ENCODE measurements at places on chromosomes 6 and 20.

DNA sequence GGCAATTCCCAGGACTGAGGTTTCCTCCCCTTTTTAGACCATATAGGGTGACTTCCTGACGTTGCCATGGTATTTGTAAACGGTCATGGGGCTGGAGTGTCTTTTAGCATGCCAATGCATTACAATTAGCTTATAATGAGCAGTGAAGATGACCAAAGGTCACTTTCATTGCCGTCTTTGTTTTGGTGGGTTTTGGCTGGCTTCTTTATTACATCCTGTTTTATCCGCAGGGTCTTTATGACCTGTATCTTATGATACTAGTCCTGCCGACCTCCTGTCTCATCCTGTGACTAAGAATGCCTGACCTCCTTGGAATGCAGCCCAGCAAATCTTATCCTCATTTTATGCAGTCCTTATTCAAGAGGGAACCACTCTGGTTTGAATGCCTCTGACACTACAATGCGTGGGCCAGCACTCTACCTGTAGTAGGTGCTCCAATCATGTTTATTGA, 190.1 kb downstream of the KCNQ5 start:
- peak; percentile 56 for DNase-seq

GRCh38 chr6:155093430-155093829, 98.3 kb downstream of the TIAM2 start:
- no peak for DNase-seq

DNA sequence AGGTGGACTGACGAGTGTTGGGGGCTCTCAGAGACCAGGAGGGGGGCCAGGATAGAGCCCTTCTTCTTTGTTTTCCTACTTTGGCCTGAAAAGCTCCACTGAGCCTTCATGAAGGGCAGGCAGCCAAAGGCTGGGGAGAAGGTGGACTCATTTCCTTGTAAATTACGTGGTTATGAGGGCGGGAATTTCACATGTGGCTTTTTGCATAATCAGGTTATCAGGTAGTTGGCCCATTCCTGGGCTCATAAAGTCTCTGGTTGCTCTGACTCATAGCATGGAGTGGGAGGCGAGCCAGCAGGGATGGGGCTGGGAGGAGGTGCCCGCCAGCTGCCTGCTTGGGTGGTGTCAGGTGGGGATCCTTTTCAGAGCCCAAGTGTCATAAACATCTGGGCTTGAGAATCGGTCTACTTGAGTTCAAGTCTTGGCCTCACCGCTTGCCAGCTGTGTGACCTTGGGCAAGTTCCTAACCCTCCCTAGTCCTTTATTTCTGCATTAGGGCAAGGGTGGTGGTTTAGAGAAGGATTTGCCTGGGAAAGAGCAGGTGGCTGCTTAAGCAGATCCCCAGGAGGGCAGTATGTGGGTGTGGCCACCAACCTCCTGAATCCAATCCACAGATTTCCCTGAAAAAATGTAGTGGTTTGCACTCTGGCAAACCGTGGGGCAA, 26.5 kb upstream of the RNF24 start:
- peak; percentile 98 for DNase-seq

- no peak for DNase-seq
These were observed 4.7 kb upstream of the LTV1 start for GRCh38 chr6:143838395-143838794.

GRCh38 chr6:45727228-45727627, 288.4 kb downstream of the CLIC5 start:
- no peak for DNase-seq

DNA sequence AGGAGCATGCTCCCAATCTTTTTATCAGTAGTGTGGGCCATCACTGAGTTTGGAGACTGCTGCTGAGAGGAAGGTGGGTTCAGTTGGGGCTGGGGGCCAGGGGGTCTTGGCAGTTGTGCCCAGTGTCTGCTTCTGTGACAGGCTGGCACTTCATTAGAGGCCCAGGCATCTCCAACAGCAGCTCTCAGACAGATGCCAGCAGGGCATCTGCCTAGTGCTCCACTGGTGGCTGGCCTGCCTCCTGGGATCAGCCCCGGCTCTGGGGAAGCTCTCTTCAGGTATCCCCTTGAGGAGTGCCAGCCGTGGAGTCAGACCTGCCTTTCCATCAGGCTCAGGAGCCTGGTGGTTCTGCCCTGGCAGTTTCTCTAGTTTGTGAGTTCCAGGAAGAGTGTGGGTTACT, 77.3 kb downstream of the DTD1 start:
- DNase-seq, result no peak

GRCh38 chr6:39188571-39188970, 40.7 kb downstream of the KCNK5 start:
- DNase-seq, result no peak

GRCh38 chr6:154243793-154244750, 112.5 kb downstream of the IPCEF1 start:
- no peak for DNase-seq

DNA sequence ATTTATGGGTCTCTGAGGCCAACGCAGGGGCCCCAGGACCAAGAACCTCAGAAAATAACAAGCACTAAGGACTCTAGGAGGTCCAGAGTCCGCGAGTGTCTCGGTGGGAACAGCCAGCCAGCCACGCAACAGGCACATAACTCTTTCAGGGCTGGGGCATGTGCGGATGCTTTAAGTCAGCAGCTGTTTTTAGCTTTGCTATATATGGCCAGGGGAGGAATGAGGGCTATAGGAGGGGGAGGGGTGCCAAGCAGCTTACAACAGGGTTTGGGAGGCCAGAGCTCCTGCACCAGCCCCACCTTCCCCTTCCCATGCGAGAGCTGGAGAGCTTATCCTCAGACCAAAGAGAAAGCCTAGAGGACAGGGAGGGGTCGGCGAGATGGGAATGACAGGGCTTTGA, 6.2 kb downstream of the JPH2 start:
- DNase-seq, result no peak

- no peak for DNase-seq
These were observed 20.2 kb upstream of the PAQR8 start for GRCh38 chr6:52341561-52342260.

- DNase-seq, result no peak
These were observed 193.8 kb downstream of the COL12A1 start for GRCh38 chr6:75012018-75012417.

DNA sequence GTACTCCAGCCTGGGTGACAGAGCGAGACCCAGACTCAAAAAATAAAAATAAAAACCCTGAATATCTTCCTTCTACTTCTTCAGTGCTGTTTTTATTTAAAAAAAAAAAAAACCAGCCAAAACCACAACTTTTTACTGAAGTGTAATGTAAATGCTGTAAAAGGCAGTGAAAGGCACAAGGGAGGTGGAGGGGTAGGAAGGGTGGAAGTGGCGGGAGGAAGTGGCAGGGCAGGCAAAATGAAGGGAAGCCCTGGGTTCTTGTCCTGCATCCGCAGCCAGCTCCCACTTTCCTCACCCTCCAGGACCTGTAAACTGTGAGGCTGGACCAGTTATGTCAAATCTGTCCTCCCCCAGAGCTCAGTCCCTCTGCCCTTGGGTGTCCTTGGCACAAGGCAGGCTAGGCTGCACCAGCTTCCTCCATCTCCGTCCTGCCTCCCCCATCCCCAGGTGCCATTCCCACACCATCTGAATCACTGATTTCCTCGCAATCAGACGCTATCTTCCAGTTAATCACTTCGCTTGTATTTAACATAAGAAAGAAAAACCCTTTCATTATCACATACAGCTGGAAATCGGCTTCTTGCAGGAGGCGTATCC, 13.7 kb upstream of the PANK2 start:
- DNase-seq, result no peak

GRCh38 chr6:3722785-3723184, 28.7 kb downstream of the PXDC1 start:
- DNase-seq, result no peak

GRCh38 chr6:80789912-80790570, 683.6 kb downstream of the BCKDHB start:
- no peak for DNase-seq

GRCh38 chr20:51460569-51461265, 81.8 kb downstream of the NFATC2 start:
- no peak for DNase-seq

- DNase-seq, result no peak
These were observed 10.8 kb downstream of the ASXL1 start for GRCh38 chr20:32368925-32369324.

DNA sequence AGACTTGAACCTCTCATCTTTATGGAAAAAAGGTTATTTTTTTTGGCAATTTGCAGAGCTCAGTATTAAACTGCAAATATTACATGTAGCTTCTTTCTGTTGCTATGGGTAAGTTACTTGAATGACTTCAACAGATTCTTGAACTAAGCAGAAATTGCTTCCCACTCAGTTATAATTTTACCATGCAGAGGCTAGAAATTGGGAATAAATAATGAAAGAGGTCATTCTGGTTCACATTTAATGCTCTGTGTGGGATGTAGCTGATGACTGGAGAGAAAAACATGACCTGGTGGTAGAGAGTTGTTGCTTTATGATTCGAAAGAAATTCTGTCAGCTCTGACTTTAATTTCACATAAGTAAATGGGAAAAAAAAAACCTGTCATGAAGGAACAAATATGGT, 16.8 kb upstream of the ADGB start:
- no peak for DNase-seq

DNA sequence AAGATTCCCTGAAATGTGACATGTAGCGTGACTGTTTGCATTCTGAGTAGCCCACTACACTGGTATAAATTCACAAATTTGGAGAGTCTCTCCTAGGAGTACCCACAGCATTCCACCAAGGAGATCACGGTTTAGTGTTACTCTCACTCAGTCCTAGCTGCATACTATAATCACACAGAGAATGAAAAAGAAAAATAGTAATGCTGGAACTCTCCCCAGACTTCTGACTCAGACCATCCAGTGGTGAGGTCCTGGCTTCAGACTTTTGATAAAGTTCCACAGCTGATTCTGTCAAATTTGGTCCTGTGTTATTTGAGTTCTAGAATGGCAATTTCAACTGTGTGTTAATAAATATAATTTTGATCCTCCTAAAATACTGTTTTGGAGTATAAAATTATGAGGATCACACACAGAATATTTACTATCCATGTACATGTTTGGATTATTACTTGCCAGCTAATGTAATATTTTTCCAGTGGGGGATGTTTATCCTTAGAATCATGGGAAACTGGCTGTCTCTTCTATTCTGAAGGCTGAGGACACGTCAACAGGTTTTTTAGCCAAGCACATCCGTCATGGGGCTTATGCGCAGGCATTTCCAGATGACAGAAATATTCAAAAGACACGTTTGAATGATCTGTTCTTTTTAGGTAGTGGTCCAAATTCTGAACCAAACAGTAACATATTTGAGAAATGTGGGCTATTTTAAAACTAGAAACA, 5.1 kb upstream of the KIAA0408 start:
- no peak for DNase-seq

GRCh38 chr6:166025149-166025898, 142.3 kb downstream of the TBXT start:
- peak; percentile 45 for DNase-seq

- no peak for DNase-seq
These were observed 21.9 kb downstream of the SAMD5 start for GRCh38 chr6:147530132-147531060.

- no peak for DNase-seq
These were observed 8.1 kb upstream of the ZC3H12D start for GRCh38 chr6:149492798-149493343.

DNA sequence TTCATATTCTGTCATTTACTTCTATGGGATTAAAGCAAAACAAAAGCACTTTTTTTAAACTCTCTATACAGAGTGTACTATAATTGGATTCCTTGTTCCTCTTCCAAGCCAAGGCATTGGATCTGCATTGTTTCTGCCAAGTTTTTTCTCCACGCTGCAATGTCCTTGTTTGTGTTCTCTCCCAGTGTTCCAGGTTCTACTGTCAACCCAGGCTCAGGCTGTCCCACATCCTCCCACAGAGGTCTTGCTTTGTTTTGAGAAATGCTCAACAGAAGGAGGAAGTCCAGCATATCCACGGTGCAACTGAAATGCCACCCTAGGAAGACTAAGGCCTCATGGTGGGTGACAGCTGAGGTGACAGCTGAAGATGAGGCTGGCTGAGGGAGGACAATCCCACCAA, 287.1 kb upstream of the PRDM1 start:
- no peak for DNase-seq

GRCh38 chr6:411402-412145, 20.0 kb downstream of the IRF4 start:
- no peak for DNase-seq

GRCh38 chr6:128209771-128210170, 308.9 kb upstream of the THEMIS start:
- peak; percentile 62 for DNase-seq

- DNase-seq, result no peak
These were observed 177.6 kb downstream of the THBS2 start for GRCh38 chr6:169075915-169076654.

- DNase-seq, result no peak
These were observed 33.6 kb downstream of the FAM209B start for GRCh38 chr20:56566621-56567020.

- DNase-seq, result no peak
These were observed 19.3 kb downstream of the CITED2 start for GRCh38 chr6:139355172-139355571.

- peak; percentile 58 for DNase-seq
These were observed 15.8 kb upstream of the FAM8A1 start for GRCh38 chr6:17584241-17584803.

- DNase-seq, result no peak
These were observed at the start of gene THEMIS for GRCh38 chr6:127900935-127901334. Gene THEMIS, minus strand, starts transcription at chr6:127901058. Its CDS starts 126 bp downstream, at chr6:127900932.

DNA sequence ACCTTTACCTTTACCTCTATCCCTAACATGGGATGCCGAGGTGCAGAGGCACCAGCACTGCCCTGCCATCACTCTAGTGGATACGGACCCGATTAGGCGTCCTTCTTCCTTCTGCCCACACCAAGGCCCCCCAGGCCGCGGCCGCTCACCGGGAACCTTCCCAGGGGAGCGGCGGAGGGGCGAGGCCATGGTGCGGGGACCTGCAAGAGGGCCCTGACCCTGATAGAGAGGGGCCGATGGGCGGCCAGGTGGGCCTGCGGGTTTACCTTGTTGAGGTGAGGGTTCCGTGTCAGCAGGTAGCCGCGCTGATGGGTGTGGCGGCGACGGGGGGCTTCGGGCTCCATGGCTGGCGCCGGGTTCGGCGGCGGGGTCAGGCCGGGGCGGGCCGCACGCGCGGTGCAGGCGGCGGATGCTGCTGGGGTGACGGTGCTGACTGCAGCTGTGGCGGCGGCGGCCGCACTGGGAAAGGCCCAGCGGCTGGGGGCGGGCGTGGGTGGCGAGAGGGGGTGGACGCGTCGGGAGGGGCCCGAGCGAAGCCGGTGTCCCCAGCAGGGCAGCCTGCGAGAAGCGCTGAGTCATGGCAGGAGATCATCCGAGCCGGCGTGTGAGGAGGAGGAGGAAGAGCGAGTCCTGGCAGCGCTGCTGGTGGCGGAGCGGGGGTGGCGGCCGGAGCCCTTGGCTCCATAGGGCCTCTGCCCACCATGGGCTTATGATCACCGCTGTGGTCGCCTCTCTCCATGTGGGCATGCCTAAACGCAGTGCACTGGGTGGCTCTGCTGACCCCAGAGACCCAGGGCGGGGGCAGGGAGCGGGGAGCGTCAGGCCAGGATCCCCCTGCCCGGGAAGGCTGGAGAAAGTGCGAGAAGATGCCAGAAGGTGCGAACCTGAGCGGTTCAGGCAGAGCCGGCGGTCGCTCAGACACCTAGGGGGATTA, at the start of gene ME1:
ME1 (minus strand) TSS at position 441 of the 934 bp plus-strand sequence; CDS start at position 344, 97 bp downstream.
- no peak for DNase-seq

GRCh38 chr6:136783495-136784270, 8.6 kb downstream of the MAP3K5 start:
- no peak for DNase-seq
